NCI-H1436 treated with DMSO at 0.1 percent for 48 hours (cell line): ENCODE measurements at places on chromosomes 3 and 15.

DNA sequence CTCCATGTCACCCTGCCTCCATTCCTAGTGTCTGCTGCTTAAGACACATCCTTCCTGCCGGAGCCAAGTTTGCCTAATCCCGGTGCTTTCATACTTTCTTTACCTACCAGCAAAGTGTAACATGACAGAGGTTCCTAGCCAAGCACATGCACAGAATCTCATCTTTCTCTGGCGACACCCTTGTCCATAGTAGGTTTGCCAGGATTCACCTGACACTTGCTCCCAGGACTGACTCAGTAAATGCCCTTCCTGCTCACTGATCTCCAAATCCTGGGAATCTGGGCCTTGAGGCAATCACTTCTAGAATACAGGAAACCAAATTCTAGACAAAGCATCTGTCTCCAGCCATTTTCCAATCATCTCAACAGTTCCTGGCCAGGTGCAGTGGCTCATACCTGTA, 10.2 kb upstream of the NR2E3 start:
- DNase-seq = no peak

GRCh38 chr3:28699283-28699682, 350.7 kb upstream of the AZI2 start:
- no peak for DNase-seq

DNA sequence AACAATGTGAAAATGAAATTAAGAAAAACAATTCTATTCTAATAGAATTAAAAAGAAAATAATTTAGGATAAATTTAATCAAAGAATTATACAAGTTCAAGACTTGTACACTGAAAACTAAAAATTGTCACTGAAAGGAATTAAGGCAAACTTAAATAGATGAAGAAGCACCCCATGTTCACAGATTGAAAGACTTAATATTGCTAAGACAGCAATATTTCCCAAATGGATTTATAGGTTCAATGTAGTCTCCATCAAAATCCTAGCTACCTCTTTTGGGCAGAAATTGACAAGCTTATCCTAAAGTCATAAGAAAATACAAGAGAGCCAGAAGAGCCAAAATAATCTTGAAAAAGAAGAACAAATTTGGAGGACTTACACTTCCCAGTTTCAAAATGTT, 53.5 kb upstream of the UBE3A start:
- DNase-seq = no peak

DNA sequence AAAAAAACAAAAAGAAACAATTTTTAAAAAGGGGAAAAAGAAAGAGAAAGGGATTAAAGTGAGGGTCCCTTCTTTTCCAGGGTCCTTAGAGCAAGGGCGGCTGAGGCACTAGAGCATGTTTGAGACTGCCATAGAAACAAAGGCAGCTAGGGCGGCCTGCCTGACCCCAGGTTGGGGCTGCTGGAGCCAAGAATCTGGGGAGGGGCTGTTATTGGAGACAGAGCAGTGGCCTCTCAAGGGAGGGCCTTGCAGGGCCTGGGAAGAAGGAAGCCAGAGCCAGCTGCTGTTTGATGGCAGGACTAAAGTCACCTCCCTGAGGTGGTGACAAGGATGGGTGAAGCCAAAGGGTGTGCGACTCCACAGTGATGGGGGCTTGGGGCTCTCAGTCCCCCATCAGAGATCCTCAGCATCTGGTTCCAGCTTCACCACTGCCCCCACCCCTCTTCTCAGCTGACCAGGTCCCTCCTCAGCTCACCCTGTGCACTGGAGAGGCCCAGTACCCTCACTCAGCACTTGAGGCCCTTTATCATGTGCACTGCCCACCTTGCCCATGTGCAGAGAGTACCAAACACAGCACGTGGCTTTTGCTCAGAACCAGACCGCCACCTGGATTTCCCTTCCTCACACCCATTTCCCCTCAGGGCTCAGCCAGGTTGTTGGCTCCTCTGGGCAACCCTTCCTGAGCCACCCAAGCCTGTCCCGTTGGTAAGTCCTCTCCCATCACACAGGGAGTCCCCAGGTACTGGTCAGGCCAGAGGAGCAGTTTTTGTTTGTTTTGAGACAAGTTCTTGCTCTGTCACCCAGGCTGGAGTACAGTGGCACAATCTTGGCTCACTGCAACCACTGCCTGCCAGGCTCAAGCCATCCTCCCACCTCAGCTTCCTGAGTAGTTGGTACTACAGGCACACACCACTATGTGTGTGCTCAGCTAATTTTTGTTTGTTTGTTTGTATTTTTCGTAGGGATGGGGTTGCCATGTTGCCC, 1.7 kb downstream of the TMEM89 start:
- no peak for DNase-seq

- DNase-seq = no peak
These were observed 52.1 kb upstream of the IQSEC1 start for GRCh38 chr3:13125092-13126015.

- no peak for DNase-seq
These were observed 299.9 kb upstream of the ADAMTS9 start for GRCh38 chr3:64987726-64988125.
